ENCODE measurements at places on chromosomes 12 and 14.
A peak's percentile ranks its signal among the peaks of the same experiment; 100 is the strongest.

DNA sequence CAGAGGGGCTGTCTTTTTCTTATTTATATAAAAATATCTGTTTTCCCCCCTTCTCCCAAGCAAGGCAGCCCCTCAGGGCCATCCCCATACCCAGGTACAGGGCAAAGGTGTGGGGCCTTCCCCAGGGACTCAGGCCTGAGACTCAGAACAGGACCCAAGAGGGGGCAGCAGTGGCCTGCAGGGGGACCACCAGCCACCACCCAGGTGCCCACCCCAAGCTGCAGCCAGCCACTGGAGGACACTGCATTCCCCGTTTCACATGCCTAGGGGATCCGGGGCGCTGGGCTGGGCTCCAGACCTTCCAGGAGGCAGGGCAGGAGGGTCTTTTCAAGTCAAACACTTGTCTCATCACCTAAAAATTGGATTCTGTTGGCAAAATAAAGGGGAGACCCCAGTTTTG, 83.3 kb downstream of the SCARB1 start:
- no peak for DNase-seq

- peak; percentile 32 for DNase-seq
These were observed 4.4 kb downstream of the TXNRD1 start for GRCh38 chr12:104219908-104220404.

DNA sequence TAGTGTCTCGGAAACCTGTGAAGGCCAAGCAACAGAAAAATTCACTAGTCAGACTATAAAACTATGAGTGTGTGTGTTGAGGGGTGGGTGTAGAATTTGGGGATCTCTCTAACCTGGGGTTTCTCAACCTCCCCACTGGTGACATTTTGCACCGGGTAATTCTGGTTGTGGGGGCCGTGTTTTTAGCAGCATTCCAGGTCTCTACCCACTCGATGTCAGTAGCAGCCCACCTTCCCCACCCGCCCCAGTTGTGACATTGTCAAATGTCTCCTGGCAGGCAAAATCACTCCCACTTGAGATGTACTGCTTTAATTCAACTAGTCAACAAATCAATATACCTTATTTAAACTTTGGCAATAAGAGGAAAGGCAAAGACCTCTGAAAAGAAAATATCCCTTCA, 4.1 kb downstream of the GCN1 start:
- DNase-seq, result no peak

GRCh38 chr14:22434030-22434429, 155.0 kb downstream of the DAD1 start:
- DNase-seq, result no peak

DNA sequence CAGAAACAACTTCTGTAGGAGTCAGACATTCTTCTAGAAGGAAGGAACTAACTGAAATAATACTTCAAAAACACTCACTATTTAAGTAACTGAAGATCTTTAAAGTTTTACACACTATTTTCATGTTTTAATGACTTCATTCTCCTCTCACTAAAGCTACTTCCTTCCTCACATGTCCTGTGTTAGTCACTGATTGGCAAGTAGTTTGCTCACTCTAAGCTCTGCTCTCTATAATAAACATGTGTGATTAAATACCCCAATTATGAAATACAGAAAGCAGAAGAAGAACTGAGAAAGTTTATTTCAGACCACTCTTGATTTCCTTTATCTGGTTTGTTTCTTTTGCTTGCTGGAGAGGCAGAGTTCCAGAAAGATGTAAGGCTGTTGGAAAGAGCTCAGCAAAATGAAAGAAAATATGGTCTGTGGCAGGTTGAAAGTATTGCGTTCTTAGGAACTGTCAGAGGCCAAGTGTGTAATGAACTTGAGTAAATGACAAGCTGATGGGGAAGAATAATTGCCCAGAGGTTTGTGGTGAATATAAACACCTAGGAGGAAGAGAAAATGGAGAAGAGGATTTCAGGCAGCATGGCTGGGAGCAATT, 522.0 kb upstream of the SEL1L start:
- no peak for DNase-seq

DNA sequence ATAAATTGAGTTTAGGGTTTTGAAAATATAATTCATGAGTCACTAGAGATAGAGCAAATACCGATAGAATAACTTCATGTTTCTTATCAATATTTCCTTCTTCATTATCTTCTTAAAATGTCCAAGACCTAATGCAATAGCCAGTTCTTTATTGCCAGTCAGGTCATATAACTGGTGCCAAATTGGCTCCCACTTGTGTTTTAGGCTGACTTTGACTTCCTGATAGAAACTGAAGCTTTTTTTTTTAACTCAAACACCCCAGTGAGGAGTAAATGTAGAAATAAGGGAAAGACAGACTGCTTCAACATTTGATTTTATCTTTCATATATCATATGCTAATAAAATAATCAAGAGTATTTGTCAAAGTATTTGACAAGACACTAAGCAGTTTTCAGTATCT, 80.7 kb downstream of the ARMH4 start:
- DNase-seq, result no peak

GRCh38 chr14:92524602-92525185, 11.1 kb downstream of the RIN3 start:
- DNase-seq, result peak; percentile 18

DNA sequence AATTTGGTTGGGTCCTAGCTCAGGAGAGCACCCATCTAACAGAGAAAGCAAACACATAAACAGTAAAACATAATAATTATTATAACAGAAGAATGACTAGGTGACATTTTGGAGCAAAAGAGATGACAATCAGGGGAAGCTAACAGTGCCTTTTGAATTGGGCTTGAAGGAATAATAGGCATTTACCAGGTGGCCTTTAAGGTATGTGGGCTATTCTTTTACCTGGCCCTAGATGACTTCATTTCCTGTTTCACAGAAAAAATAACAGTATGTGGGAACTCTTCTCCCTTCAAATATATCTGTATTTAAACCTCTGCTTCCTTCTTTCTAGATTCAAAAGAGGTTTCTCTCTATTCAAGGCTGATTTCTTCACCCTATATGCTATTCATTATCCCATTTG, 3.8 kb downstream of the IRAK4 start:
- DNase-seq, result no peak

- no peak for DNase-seq
These were observed 32.7 kb downstream of the DYRK2 start for GRCh38 chr12:67681105-67681778.

GRCh38 chr12:57390174-57390573, 40.7 kb downstream of the R3HDM2 start:
- DNase-seq, result no peak

DNA sequence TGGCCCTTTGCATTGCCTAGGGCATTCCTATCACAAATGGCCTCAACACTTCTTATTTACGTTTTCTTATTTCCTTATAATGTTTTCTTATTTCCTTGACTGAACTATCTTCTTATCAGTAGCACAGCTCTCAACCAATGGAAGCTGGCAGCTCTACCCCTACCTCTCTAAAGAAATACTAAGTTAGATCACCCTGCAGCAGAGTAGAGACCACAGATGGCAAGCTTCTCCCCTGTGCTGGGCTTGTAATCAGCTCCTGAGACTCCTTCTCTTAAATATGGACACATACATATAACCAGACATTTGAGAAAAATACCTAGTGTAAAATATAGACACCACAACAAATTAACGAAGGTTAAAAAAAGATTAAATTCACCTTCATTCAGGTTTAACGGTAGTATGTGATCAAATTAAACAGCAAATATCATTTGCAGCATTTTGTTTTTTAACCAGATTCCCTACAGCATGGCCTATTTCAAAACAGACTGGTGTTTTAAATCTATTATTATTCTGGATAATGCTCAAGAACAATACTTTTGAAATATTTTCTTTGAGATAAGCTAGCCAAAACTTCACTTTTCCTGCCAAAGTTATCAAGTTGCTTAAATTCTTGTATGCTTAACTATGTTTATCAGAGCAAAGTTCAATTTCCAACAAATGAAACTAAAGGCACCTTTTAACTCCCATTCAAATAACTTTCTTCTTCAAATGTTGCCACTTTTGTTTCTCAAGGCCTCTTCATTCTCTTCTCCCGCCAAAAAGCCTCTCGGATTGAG, 54.3 kb downstream of the SLC41A2 start:
- DNase-seq, result no peak

DNA sequence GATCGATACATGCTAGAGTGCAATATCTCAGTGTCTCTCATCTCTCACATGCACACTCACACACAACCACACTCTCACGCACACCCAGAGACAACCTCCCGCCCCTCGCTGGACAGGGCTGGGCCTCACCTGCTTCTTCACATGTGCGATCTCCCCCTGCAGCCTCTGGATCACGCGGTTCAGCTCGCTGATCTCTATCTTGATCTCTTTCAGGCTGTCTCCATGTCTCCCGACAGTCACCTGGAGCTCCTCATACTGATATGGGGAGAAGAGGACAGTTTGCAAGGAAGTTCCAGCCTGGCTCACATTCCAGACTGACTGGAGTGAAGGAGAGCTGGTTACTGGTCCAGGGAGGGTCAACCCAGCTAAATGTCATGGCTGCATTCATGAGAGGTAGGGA, 4.4 kb downstream of the KRT2 start:
- DNase-seq, result no peak
